ENCODE measurements at places on chromosomes 6 and 20.

DNA sequence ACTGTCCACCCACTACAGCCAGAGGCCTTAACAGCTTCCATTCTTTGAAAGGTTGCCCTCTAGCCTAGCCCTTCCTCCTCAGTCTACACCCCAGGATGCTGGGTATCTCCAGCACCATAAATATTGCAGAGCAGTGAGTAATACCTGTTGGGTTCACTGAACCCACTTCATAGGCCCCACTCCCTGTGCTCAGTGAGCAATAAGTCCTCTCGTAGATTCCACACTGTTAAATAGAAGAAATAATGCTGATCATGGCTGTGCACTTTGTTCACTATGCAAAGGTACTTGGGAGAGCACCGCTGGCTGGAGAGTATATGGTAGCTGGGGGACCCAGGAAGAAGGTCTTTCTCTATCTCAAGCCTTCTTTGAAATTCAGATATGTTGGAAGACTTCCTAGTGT, 87.3 kb downstream of the RSPH3 start:
- no peak overlapping the region for H3K4me3 ChIP-seq
- DNase-seq = no peak
- H3K27ac ChIP-seq = no peak overlapping the region

DNA sequence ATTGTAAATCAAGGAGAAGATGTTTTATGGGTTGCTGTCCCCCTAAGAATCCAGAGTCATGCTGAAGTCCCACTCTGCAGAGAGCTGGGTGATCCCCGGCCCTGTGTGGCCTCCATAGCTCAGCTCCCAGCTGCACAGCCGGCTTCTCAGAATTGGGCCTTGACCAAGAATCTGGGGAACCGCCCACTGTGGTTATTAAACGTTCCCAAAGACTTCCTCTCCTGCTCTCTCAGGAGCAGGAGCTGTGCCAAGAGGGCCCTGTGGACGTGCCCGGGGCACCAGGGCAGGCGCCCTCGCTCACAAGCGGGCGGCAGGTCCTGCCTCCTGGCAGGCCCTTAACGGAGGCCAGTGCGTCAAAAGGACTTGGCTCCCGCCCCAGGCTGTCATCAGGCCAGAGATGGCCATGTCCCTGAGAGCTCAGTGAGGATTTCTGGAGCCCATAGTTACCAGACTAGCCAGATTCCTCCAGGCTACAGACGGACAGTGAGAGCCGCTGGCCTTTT, 30.4 kb downstream of the ZC3H12D start:
- peaks cover 18% of the 10 kb centered on the region for H3K27me3 ChIP-seq
- no peak for DNase-seq
- no peaks in the 10 kb centered on the region for H3K4me1 ChIP-seq
- H3K4me3 ChIP-seq = no peak overlapping the region

- H3K4me3 ChIP-seq = no peak overlapping the region
- no peak overlapping the region for H3K27ac ChIP-seq
- no peaks in the 10 kb centered on the region for H3K36me3 ChIP-seq
- H3K27me3 ChIP-seq = peaks cover 2% of the 10 kb centered on the region
- peaks cover 13% of the 10 kb centered on the region for H3K4me1 ChIP-seq
Measured at GRCh38 chr6:38578075-38578474, 61.7 kb downstream of the BTBD9 start.

GRCh38 chr6:118708744-118709143, 57.4 kb upstream of the CEP85L start:
- no peak for DNase-seq
- peaks cover 5% of the 10 kb centered on the region for H3K27me3 ChIP-seq

DNA sequence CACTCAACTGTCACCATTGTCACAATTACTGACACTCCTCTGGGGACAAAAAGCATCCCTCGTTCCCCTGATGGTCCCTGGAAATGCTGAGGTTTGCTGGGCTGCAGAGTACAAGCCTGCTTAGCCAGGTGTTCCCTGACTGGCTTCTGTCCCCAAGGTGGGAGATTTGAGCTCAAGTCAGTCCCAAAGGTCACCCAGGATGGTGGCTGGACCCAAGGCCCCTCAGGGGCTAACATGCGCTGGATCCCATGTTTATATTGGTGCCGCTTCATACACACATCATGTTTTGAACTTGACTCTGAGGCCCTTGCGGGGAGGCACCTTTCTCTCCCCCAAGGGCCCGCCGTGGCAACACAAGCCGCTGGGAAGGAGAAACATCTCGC, 44.2 kb downstream of the PMEPA1 start:
- no peak overlapping the region for H3K4me3 ChIP-seq
- H3K27ac ChIP-seq = no peak overlapping the region
- peaks cover 9% of the 10 kb centered on the region for H3K4me1 ChIP-seq
- no peak for DNase-seq
- H3K27me3 ChIP-seq = peaks cover 2% of the 10 kb centered on the region
- no peaks in the 10 kb centered on the region for H3K36me3 ChIP-seq

- H3K4me3 ChIP-seq = no peak overlapping the region
- DNase-seq = no peak
- H3K27ac ChIP-seq = no peak overlapping the region
- no peaks in the 10 kb centered on the region for H3K36me3 ChIP-seq
- no peaks in the 10 kb centered on the region for H3K4me1 ChIP-seq
Measured at GRCh38 chr6:73802366-73802765, 106.4 kb downstream of the CD109 start.

- H3K27me3 ChIP-seq = peaks cover 18% of the 10 kb centered on the region
- no peaks in the 10 kb centered on the region for H3K36me3 ChIP-seq
- no peak overlapping the region for H3K4me3 ChIP-seq
Measured at GRCh38 chr20:25323496-25324246, 67.0 kb downstream of the ABHD12 start.

GRCh38 chr6:6543181-6543879, 45.2 kb upstream of the LY86 start:
- no peak overlapping the region for H3K27ac ChIP-seq
- no peak for DNase-seq
- peaks cover 6% of the 10 kb centered on the region for H3K27me3 ChIP-seq
- H3K4me1 ChIP-seq = peaks cover 6% of the 10 kb centered on the region
- H3K36me3 ChIP-seq = peaks cover 7% of the 10 kb centered on the region

DNA sequence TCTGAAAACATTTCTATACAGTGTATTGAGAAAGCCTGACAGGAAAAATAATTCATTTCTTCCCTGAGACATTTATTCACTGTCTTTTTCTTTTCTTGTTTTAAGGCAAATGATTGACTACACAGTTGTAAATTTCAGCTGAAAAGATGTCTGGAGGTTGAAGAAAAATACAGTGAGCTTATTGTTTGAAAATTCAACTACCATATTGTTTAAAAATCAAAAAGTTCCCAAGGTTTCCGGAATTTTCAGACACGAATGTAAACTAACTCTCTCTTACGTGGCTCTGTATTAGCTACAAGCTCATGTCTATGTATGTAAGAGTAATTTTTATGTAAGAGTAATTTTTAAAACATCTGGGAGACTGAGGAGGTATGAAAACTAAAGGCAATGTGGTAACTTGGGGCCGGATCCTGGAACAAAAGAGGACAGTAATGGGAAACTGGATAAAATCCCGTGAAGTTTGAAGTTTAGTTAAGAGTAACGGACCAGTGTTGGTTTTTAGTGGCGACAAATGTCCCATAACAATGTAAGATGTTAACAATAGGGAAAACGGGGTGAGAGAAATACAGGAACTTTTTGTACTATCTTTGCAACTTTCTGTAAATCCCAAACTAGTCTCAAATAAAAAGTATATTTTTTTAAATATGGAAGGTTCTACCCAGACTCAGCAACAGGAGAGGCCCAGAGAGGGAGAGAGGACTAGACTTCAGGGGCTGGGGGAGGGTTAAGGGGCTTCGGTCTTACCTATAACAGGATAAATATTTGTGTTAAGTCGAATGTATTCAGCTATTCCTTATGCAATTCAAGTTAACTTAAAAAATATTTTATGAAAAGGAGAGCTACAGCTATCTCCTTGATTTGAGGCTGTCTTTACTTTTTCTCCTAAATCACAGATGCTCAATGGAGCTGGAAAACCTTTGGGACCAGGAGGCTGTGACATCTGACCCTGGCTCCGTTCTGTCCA, 1.3 kb downstream of the PTGIS start:
- peak overlapping the region; percentile 49 for H3K4me3 ChIP-seq
- H3K4me1 ChIP-seq = no peaks in the 10 kb centered on the region
- peaks cover 18% of the 10 kb centered on the region for H3K27me3 ChIP-seq
- no peaks in the 10 kb centered on the region for H3K36me3 ChIP-seq
- H3K27ac ChIP-seq = no peak overlapping the region

GRCh38 chr20:40680161-40680959, 8.7 kb downstream of the MAFB start:
- H3K27ac ChIP-seq = no peak overlapping the region
- H3K4me1 ChIP-seq = peaks cover 4% of the 10 kb centered on the region
- peaks cover 24% of the 10 kb centered on the region for H3K27me3 ChIP-seq
- H3K4me3 ChIP-seq = no peak overlapping the region
- no peak for DNase-seq

DNA sequence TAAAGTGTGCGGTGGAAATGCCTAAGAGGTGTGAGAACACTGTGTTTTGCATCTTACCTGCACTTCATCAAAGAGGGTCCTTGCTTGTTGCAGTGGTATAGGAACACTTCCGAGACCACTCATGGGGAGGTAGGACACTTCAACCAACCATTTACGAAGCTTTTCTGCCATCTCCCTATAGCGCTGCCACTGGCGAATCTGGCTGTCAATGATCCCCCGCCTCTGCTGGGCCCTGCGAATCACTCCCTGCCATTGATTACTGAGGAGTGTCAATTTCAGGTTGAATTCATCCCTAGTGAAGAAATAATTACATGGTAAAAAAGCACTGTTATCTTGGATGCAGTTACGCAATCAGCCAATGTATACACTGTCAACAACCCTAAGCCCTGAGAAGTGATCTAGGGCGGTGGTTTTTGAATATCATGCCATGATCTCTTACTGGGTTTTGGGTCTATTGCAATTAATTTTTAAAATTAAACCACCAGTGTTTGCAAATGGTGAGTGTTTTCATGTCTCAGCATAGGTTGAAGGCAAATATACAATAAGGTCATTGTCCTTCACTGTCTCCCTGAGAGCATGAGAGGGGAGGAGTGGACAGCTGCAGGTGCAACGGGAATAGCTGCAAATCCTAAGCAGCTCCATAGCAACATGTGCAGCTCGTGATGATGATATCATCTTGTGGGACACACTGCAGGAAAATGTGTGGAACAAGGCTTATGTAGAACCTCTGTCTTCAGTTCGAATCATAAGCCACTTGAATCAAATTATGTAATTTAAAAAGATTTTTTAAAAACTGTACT, 400.6 kb downstream of the ESR1 start:
- no peak for DNase-seq
- H3K4me1 ChIP-seq = no peaks in the 10 kb centered on the region
- H3K27me3 ChIP-seq = no peaks in the 10 kb centered on the region
- H3K4me3 ChIP-seq = no peak overlapping the region
- no peak overlapping the region for H3K27ac ChIP-seq

DNA sequence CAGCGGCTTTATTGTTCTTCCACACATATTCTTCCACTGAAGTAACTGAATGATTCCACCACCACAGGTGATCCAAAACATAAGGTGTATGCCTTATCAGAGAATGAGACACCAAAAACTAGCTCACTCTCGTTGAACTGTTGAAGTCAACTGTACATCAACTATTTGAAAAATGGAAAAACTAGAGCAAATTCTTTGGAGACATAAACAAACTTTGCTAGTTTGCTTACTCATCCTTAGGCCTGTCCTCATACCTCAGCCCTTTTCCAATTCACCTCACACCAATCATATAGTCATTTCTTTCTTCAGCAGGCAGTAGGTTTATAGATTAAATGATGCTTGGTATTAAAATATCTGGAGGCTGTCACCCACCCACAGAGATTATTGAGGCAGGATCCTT, 77.1 kb upstream of the RNF217 start:
- no peak overlapping the region for H3K27ac ChIP-seq
- DNase-seq = no peak
- no peak overlapping the region for H3K4me3 ChIP-seq
- H3K27me3 ChIP-seq = no peaks in the 10 kb centered on the region

DNA sequence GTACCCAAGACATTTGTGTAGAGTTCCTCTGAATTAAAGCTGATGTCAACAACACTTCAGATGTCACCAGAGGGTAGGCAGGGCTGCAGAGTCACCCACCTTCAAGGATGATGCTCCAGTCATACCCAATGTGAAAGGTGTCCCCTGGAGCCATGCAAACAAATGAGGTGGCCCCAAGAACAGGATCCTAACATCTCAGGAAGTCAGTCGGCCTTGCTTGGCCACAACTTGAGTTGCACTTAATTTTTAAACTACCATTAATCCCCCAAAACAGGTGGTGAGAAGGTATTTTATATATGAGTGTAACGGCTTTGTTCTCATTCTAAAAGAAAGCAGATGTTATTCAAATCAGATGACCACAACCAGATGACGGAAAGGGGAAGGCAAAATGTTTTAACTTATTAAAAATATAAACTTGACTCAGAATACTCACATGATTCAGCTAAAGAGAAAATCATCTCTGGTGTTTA, 21.1 kb upstream of the SERPINB1 start:
- no peak for DNase-seq
- peaks cover 5% of the 10 kb centered on the region for H3K36me3 ChIP-seq
- H3K4me3 ChIP-seq = no peak overlapping the region
- H3K27me3 ChIP-seq = peaks cover 4% of the 10 kb centered on the region

GRCh38 chr20:46054606-46055005, 25.6 kb downstream of the SLC12A5 start:
- no peak for DNase-seq
- no peak overlapping the region for H3K4me3 ChIP-seq
- no peak overlapping the region for H3K27ac ChIP-seq

DNA sequence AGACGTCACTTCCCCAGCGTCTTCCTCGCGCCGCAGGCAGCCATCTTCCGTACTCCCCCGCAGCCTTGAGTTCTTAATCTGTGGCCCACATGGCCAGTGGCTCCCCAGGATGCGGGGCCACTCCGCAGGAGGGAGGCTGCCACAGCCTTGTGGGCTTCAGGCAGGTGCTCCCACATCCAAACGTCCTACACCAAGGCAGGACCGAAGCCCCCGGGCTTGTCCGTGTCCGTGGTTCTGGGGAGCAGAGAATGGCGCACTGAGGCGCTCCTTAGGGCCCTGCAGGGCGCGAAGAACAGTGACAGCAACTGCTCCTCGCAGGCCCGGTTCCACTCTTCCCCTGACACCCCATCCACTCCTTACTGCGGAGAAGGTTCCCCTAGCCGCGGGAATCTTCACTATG, 755.8 kb downstream of the PRIM2 start:
- no peak overlapping the region for H3K27ac ChIP-seq
- H3K4me1 ChIP-seq = no peaks in the 10 kb centered on the region
- no peak overlapping the region for H3K4me3 ChIP-seq
- H3K36me3 ChIP-seq = no peaks in the 10 kb centered on the region
- no peak for DNase-seq

DNA sequence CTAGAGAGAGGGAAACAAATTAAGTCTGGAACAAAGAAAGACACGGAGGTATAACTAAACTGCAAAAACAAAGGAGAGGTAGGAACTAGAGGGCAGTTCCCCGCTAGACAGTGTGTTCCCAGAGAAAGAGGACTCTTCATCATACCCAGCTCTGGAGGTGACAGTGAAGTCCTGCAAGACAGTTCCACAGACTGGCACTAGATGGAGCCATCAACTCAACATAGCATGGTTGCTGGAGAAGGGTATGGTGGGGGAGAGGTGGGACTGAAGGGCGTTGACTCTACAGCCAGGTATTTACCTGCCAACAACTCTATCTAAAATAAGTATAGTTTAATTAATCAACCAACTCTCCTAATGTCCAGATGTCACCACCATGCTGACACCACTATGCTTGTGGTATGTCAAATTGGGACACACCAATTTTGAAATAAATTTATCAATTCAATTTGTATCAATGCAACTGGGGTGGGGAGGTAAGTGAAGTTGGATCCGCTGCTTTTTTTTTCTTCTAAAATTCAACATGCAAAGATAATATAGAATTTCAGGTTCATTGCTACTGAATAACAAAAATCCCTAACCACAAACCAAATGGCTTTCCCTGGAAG, 9.7 kb downstream of the BACH2 start:
- H3K27me3 ChIP-seq = peaks cover 5% of the 10 kb centered on the region
- no peaks in the 10 kb centered on the region for H3K36me3 ChIP-seq
- peaks cover 50% of the 10 kb centered on the region for H3K4me1 ChIP-seq
- peak; percentile 75 for DNase-seq

All from glutamatergic neuron (in vitro differentiated cells).